ENCODE measurements at places on chromosomes 13 and 19. TPM values are rescaled to one million over a fixed set of nuclear protein-coding genes. Genes with fewer than 3 reads are reported as not detected.
A peak's percentile ranks its signal among the peaks of the same experiment; 100 is the strongest.

DNA sequence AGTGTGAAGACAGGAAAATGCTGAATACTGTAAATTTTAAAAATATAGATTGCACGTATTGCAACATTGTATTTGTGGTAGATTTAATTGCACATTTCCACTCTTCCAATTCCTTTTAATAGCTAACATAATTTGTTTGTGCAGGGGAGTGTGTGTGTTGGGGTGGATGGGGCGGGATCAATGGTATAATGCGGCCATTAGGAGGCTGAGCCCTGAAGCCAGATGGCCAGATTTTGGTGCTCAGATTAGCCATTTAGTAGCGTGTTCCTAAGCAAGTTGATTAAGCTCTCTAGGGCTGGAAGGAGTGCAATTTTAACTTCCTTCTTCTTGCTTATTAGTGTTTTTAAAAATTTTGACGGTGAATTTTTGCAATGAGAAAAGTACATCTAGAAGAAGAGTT lies 5.8 kb downstream of the OXGR1 start:
- peaks cover 8% of the 10 kb centered on the region for H3K4me1 ChIP-seq
- no peaks in the 10 kb centered on the region for H3K36me3 ChIP-seq
- peaks cover 24% of the 10 kb centered on the region for H3K27me3 ChIP-seq
- DNase-seq: no peak
- no peak overlapping the region for H3K4me3 ChIP-seq
- no peak overlapping the region for H3K27ac ChIP-seq

DNA sequence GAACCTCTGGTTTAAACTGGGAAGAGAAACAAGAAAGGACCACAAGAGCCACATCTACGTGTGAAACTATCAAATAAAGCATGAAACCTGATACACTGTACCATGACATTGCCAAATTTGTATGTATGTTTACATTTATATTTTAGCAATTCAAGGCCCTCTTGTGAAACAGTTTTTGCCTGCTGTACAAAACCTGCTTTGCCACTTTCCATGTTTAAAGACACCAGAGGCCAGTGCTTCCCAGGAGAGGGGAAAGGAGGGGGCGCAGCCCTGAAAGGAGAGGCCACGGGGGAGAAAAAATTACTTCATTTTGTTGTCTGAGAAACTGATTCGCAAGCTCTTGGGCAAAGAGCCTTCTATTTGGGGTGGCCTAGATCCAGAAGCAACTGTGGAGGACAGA lies 124.8 kb downstream of the DCLK1 start:
- no peak for DNase-seq
- no peaks in the 10 kb centered on the region for H3K4me1 ChIP-seq
- H3K27me3 ChIP-seq: no peaks in the 10 kb centered on the region
- no peak overlapping the region for H3K4me3 ChIP-seq
- no peak overlapping the region for H3K27ac ChIP-seq

GRCh38 chr13:98368019-98368418 lies 190.9 kb upstream of the RNF113B start:
- no peak overlapping the region for H3K4me3 ChIP-seq
- no peak overlapping the region for H3K27ac ChIP-seq
- H3K36me3 ChIP-seq: no peaks in the 10 kb centered on the region
- DNase-seq: no peak
- H3K4me1 ChIP-seq: no peaks in the 10 kb centered on the region

The MCEMP1 gene
- not detected for total RNA-seq

- H3K27ac ChIP-seq: no peak overlapping the region
- H3K4me3 ChIP-seq: no peak overlapping the region
- H3K4me1 ChIP-seq: no peaks in the 10 kb centered on the region
- H3K36me3 ChIP-seq: no peaks in the 10 kb centered on the region
Measured at GRCh38 chr13:58207501-58207900, 576.0 kb downstream of the PCDH17 start.

DNA sequence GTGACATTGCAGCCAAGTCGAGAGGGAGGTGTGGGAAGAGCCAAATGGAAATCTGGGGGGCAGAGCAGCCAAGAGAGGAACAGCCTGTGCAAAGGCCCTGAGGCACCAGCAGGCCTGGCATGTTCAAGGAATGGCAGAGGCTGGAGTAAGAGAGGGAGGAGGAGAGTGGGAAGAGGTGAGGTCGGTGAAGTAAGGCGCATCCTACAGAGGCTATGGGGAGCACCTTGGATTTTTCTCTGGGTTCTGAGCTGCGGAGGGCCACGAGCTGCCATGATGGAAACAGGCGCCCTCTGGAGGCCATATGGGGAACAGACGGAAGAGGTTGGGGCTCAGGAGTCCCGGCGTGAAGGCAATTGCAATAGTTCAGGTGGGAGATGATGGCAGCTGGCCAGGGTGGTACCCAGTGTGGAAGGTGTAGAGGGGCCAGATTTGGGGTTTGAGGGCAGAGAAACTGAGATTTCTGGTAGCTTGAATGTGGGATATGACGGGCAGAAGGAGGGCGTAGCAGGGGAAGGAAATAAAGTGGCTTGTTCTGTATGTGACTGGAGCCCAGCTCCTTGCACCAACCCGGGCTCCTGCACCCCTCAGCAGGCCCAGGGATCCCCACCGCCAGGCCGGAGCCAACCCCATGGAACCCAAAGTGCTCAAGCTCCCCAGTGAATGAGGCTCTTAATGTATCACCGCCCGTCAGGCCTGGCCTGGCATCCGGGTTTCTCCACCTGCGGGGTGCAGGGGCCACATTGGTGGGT lies 20.5 kb upstream of the STRN4 start:
- peaks cover 5% of the 10 kb centered on the region for H3K4me1 ChIP-seq
- no peaks in the 10 kb centered on the region for H3K36me3 ChIP-seq
- DNase-seq: peak; percentile 57

DNA sequence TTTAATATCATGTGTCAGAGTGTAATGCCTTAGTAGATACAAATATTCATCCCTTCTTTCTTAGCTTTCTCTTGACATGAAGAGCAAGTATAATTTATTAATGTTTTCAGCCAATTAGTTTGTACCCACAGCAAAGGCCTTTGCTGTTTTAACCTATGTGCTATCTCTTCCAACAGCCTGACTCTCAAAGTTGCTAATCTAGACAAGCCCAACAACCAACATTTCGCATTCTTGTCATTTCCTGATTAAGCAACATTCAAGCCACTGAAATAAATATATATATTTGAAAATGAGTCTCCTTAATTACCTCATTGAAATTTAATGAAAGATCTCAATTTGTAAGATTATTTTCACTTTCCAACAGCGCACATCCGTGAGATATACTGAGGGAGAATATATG lies 18.5 kb downstream of the EPSTI1 start:
- H3K27me3 ChIP-seq: no peaks in the 10 kb centered on the region
- peaks cover 35% of the 10 kb centered on the region for H3K4me1 ChIP-seq
- no peak overlapping the region for H3K4me3 ChIP-seq
- no peak for DNase-seq
- peaks cover 42% of the 10 kb centered on the region for H3K36me3 ChIP-seq

DNA sequence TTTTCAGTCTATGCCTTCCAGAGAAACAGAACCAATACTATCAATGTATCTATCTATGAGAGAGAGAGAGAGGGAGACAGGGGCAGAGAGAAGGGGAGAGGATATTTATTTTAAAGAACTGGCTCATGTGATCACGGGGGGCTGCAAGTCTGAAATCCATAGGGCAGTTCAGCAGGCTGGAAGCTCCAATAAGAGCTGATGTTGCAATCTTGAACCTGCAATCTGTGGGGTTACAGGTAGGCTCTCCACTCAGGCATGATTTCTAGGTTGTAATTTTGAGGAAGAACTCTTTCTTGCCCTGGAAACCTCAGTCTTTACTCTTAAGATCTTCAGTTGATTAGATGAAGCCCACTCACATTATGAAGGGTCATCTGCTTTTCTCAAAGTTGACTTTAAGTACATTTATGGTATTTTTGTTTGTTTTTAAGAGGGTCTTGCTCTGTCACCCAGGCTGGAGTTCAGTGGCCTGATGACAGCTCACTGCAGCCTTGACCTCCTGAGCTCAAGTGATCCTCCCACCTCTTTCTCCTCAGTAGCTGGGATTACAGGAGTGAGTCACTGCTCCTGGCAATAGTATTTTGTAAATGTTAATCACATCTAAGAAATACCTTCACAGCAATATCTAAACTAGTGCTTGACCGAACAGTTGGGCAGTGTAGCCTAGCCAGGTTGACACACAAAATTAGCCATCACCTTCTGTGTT lies 376.4 kb downstream of the FGF9 start:
- no peak overlapping the region for H3K27ac ChIP-seq
- no peak for DNase-seq
- H3K36me3 ChIP-seq: peaks cover 3% of the 10 kb centered on the region
- no peak overlapping the region for H3K4me3 ChIP-seq
- peaks cover 10% of the 10 kb centered on the region for H3K4me1 ChIP-seq
- no peaks in the 10 kb centered on the region for H3K27me3 ChIP-seq

The EPN1 gene
- total RNA-seq: 55.3 TPM

- no peak for DNase-seq
- no peaks in the 10 kb centered on the region for H3K27me3 ChIP-seq
- H3K36me3 ChIP-seq: no peaks in the 10 kb centered on the region
Measured at GRCh38 chr13:68745502-68745901, 1362.1 kb upstream of the ATXN8OS start.

DNA sequence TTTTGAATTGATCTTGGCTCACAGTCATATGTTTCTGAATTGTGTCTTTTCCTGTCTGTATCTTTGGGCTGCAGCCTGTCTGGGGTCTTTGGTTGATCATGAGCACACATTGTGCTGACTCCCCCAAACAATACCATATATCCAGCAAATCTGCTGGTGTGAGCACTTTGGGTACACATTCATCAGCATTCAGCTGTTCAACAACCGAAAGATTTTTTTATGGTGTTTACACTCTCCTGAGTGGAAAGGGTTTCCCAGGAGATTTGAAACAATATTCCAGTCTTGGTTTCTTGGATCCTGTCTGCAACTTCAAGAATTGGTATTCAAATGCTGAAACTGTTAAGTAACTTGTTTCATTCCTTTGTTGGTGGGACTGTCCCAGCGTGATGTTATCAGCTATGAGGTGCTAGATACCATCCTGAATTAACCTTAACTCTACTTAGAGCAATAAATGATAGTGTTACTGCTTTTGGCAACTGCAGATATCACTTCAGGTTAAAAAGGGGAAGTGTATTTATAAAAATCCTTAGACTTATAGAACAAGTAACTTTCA lies 78.4 kb upstream of the DIAPH3 start:
- H3K4me3 ChIP-seq: no peak overlapping the region
- no peak for DNase-seq
- H3K4me1 ChIP-seq: peaks cover 2% of the 10 kb centered on the region
- H3K27ac ChIP-seq: no peak overlapping the region
- H3K36me3 ChIP-seq: no peaks in the 10 kb centered on the region

GRCh38 chr19:58009666-58010301 lies 7.2 kb upstream of the ZNF606 start:
- peak overlapping the region; percentile 88 for H3K27ac ChIP-seq
- peaks cover 9% of the 10 kb centered on the region for H3K4me1 ChIP-seq
- H3K27me3 ChIP-seq: no peaks in the 10 kb centered on the region
- H3K4me3 ChIP-seq: peak overlapping the region; percentile 91
- peak; percentile 89 for DNase-seq
- peaks cover 30% of the 10 kb centered on the region for H3K36me3 ChIP-seq
